Left hindlimb (tissue), 1 donor: ENCODE measurements at places on chromosomes 11 and 22.

GRCh38 chr11:68012843-68013610, 2.9 kb downstream of the ALDH3B1 start:
- DNase-seq, result no peak

DNA sequence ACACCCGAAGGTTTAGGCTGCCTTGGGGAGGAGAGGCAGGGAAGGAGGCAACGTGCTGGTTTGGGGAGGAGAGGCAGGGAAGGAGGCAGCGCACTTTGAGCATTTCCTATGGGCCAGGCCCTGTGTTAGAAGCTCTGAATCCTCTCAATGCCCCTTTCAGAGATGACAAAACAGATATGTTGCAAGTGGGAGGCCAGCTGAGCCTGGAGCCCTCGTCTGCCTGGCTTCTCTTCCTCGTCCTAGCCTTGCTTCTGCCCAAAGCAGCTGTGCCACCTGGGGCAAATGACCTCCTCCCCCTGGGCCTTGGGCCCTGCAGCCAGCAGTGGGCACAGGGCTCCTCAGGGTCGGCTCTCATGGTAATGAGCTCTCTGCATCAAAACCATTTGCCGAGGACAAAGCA, 15.3 kb upstream of the LRRC32 start:
- no peak for DNase-seq

DNA sequence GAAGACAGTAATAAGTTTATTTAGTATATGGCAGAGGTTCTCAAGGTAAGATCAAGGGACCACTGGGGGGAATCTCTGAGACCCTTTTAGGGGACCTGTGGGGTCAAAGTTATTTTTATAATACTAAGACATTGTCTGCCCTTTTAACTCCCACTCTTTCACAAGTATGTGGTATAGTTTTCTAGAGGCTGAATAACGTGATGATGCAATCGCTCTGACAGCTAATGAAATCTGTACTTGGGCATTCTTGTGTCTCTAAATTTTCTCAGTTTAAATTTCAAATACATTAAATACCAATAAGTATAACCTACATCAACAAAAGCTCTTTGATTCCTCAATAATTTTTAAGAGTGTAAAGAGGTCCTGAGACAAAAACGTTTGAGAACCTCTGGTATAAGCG, 147.9 kb downstream of the ATG16L2 start:
- DNase-seq, result no peak

GRCh38 chr11:36364551-36365325, 68.7 kb downstream of the PRR5L start:
- DNase-seq, result no peak

DNA sequence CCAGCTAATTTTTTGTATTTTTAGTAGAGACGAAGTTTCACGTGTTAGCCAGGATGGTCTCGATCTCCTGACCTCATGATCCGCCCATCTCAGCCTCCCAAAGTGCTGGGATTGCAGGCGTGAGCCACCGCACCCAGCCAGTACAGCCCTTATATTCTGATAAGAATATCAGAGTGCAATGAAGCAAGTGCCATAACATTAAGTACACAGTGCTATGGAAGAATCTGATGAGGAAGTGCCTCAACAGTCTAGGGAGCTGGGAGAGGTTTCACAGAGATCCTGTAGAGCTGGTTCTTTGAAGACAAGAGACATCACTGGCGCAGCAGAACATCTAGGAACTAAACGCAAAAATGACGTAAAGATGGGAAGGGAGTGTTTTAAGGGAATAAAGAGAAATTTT, 2.1 kb downstream of the RTCB start:
- DNase-seq, result no peak

- no peak for DNase-seq
These were observed 12.0 kb upstream of the CAT start for GRCh38 chr11:34426766-34427185.

- peak; percentile 35 for DNase-seq
These were observed 4.6 kb downstream of the SAA2 start for GRCh38 chr11:18243783-18244362.

DNA sequence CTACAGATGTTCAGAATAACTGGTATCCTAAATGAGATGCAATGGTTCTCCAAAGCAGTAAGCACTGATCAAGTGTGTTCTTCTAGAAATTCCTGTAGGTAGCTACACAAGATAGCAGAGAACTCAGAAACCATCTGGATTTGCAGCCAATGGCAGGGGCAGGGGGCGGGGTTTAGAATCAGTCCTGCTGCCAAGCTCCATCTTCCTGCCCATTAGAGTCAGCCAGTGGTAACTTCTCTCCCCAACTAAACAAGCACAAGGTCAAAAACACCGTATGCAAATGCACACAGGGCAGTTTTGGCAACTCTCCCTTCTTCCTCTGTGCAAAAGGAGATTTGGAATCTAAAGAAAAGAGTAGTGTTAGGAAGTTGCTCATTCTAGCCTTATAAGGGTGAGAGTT, 237.5 kb upstream of the CCDC90B start:
- no peak for DNase-seq

DNA sequence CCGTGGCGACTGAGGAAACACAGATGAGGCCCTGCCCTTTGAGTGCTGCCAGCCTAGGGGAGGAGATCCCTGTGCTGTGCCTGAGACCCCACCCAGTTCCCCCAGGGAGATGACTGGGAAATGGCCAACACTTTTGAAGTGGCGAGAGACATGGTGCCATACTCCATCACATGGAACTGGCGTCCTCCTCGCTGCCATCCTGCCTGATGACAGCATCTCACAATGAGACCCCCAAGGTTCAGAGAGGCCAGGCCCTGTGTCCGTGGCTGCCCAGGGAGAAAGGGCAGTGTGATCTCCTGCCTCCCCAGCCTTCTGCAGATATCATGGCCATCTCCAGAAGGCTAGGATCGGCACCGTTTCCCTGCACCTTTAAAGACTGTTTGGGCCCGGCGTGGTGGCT, 31.1 kb downstream of the FAM83F start:
- peak; percentile 19 for DNase-seq

DNA sequence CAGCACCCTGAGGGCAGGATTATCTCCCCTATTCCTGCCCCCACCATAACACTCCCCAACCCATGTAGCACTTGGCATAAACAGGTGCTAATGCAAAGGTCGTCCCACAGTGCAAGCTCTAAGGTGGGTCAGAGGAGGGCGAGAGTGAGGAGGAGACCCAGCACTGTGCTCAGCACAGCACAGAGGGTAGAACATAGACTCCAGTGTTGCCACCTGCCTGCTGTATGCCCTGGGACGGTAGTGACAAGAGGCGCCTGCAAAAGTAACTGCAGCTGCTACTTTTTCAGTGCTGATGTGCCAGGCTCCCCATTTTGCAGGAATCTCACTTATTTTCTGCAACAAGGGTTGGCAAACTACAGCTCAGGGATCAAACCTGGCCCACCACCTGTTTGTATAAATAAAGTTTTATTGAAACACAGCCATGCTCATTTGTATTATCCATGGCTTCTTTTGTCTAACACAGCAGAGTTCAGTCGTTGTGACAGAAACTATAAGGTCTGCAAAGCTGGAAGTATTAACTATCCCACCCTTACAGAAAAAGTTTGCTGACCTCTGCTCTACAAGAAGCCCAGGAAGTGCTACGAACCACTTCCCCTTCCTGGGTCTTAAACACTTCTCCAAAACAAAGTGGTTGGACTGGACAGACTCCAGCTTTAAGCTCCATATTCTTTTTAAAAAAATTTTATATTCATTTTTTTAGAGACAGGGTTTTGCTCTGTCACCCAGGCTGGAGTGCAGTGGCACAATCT, 16.9 kb upstream of the CDC42BPG start:
- no peak for DNase-seq

- DNase-seq, result peak; percentile 53
These were observed 12.9 kb upstream of the SYTL2 start for GRCh38 chr11:85823816-85824215.

- no peak for DNase-seq
These were observed 81.6 kb downstream of the FLI1 start for GRCh38 chr11:128775468-128775867.

DNA sequence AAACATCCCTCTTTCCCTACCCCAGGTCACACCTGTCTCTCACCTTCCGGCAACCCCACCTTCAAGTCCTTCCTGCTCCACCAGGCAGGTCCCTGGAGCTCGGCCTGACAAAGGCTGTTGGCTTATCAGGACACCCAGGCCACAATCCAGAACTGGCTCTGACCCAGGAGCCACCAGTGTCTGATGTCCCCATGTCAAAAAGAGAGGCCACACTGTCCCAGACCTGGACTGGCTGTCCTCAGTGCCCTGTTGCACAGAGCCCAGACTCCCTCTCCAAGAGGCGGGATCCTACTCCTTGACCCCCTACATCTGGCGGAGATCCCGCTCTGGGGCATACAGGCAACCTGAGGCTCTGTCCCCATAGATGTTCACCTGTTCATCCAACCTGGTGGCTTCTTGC, 116.0 kb downstream of the MN1 start:
- no peak for DNase-seq

DNA sequence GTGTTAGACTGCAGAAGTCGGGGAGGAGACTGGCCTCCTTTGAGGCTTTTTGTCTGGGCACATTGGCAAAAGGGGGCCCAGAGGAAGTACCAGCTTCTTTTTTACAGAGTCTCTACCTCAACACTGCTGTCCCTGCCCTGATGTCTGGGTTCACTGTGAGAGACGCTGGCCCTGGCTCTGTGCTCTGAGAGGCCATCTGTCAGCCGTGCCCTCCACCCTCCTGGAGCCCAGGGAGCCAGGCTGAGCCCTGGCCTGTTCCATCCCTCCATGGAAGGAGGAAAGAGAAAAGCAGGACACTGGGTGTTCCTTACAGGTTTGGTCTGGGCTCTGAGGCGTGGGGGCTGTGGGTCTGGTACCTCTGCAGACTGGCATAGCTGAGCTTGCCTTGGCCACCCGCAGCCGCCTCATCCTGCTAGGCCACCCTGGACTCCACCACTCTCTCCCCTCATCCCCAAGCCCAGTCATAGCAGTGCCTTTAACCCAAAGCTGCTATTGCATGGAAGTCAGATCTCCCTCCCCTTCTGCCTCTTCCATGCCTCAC, 105.5 kb upstream of the PARVA start:
- DNase-seq, result no peak

DNA sequence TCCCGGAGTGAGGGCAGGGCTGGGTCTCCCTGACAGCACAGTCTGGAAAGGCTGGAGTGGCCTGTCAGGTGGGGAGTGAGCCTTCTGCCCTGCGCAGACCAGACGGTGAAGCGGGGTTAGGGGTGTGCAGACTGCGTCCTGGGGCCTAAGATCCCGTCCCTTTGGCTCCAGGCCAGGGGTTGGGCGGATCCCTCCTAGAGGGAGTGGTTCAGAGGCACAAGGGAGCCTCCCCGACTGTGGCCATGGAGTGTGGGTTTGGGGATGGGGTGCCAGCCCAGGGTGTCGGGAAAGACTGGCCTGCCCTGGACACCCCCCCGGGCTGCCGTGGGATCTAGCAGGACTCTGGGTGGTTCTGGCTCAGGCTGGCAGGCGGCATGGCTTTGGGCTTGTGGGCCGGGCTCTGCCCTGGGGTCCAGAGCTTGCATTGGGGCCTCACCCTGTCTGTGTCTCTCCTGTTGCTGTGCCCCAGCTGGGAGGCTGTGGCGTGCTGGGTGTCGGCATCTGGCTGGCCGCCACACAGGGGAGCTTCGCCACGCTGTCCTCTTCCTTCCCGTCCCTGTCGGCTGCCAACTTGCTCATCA, 19.5 kb downstream of the TSPAN4 start:
- no peak for DNase-seq

DNA sequence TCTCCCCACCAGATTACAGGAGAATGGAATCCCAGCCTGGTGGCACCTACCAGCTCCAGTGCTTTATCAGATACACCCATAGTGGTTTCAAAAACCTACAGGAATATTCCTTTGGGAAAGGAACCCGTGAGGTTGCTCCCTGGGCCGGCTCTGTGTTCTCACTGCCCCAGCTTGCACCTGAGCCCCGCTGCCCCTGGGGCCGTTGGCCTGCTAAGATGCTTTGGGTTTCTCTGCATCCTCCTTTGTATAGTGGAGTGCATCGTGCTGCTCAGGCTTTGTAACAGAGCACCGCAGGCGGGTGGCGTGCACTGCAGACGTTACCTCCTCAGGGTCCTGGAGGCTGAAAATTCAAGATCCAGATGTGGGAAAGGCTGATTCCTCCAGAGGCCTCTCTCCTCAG, 414.1 kb downstream of the BRD1 start:
- no peak for DNase-seq

- no peak for DNase-seq
These were observed 2.1 kb upstream of the TH start for GRCh38 chr11:2173761-2174160.

DNA sequence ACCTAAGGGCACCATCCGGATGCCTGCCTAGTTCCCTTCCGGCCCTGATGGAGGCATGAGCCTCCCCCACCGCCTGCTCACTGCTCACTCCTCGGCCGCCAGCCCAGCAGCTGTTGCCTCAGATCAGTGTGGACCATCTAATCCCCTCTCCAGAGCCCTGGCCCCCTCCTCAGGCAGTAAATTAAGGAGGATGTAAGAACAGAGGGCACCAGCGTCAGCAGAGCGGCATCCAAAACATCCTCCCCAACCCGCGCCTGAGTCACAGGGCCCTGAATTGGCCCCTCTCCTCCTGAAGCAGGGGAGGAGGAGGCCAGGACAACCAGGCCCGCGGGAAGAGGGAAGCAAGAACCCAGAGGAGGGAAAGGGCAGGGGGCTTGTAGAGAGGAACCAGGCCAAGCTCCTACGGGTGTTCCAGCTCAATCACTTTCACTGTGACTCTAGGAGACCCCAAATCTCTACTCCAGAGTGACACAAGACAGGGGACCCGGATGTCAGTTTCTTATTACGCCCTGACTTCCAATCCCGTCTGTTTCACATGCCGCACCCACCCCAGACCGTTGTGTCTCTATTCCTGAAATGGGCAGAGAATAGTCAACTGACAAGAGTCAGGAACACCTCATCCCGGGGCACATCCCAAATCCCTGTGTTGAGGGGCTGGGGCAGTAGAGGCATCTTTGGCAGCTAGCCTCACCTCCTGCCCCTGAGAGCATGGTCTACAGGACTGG, 31.3 kb upstream of the MYOD1 start:
- peak; percentile 61 for DNase-seq

- DNase-seq, result no peak
These were observed 28.4 kb downstream of the TRPC6 start for GRCh38 chr11:101555366-101555765.

GRCh38 chr11:65540290-65541092, 15.6 kb downstream of the SCYL1 start:
- DNase-seq, result peak; percentile 93

GRCh38 chr11:70584498-70585235, 186.3 kb downstream of the CTTN start:
- DNase-seq, result no peak

GRCh38 chr22:20514658-20515406, 7.4 kb downstream of the MED15 start:
- DNase-seq, result no peak

GRCh38 chr11:65488273-65489034, 10.4 kb upstream of the MALAT1 start:
- peak; percentile 45 for DNase-seq

- DNase-seq, result no peak
These were observed 147.1 kb downstream of the C11orf91 start for GRCh38 chr11:33553486-33553885.

DNA sequence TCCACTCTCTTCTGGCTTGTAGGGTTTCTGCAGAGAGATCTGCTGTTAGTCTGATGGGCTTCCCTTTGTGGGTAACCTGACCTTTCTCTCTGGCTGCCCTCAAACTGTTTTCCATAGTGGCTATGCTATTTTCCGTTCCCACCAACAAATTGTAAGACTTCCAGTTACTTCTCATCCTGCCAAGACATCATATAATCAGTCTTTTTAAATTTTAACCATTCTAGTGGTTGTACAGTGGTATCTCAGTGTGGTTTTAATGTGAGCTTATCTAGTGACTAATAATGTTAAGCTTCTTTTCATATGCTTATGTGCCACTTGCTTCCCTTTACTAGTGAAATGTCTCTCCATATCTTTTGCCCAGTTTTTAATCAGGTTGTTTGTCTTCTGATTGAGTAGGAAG, 13.6 kb upstream of the TRIM29 start:
- no peak for DNase-seq

- no peak for DNase-seq
These were observed 14.2 kb upstream of the RASD2 start for GRCh38 chr22:35526333-35526979.
